ENCODE measurements at places on chromosomes 12 and 14.

DNA sequence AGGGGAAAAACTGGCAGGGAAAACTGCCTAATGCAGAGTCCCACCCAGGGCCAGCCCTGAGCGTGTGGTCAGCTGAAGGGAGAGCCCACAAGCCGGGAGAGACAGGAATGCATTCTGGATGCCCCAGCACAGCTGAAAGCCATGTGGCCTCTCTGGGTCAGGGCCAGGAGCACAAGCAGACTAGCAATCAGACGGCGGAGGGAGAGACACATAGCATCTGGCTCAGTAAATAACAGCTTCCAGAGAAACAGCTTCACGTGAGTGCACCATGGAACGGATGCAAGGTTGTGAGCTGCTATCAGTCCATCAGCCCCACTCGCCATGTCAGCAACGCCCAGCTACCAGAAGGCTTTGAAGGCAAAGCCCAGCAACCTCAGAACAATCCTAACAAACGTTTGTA, 28.2 kb upstream of the TMEM106C start:
- DNase-seq: no peak

- DNase-seq: no peak
Observed at GRCh38 chr14:52596320-52596719, 43.7 kb downstream of the GPR137C start.

- DNase-seq: no peak
Observed at GRCh38 chr14:87397499-87397898, 595.5 kb downstream of the GALC start.

DNA sequence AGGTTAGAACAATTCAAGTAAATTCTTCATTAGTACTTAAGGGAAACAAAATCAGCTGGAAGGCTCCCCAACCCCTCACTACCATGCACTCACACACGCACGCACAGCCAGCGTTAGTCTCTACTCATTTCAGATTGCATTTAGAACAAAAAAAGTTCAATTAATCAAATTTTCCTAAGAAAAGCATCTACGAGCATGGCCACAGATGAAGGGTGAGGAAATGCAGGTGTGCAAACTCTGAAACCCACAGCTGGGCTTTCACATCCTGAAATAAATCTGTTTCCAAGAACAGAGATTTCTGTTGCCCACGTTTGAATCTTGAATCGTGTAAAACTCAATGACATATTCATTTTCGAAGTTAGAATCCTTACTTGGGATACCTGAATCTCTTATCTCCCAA, 62.6 kb downstream of the SEL1L start:
- DNase-seq: no peak

- DNase-seq: no peak
Observed at GRCh38 chr12:100859063-100859627, 64.6 kb downstream of the ANO4 start.

GRCh38 chr14:75871181-75871880, 110.5 kb downstream of the TGFB3 start:
- DNase-seq: no peak

DNA sequence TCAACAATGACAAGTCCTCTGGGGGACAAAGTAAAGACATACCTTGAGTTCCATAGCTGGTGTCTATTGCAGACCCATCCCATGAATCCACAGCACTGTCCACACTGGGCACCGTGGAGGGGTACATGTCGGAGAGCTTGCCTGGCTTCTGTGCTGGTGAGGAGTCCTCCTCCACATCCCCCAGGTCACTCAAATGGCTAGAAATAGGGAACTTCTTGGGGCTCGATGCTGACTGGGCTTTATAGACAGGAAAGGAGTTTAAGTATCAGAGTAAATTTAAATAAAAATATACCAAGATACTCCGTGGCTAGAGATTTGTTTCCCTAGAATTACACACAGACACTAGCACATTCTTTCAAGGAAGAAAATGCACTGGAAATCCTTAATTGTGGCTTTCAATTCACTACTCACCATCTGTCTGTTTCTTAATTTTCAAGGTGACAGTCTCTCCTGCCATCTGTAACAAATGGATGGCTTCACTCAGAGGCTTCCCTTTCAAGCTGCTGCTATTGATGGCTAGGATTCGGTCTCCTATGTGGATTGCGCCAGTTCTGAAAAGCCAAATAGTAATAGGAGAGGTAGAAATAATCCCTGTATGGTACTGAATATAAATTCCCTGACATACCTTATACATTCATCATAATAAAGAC, 90.1 kb downstream of the HELB start:
- no peak for DNase-seq

- DNase-seq: no peak
Observed at GRCh38 chr14:32375663-32376062, 46.6 kb downstream of the AKAP6 start.

GRCh38 chr12:69685810-69686209, 13.3 kb downstream of the BEST3 start:
- DNase-seq: no peak

DNA sequence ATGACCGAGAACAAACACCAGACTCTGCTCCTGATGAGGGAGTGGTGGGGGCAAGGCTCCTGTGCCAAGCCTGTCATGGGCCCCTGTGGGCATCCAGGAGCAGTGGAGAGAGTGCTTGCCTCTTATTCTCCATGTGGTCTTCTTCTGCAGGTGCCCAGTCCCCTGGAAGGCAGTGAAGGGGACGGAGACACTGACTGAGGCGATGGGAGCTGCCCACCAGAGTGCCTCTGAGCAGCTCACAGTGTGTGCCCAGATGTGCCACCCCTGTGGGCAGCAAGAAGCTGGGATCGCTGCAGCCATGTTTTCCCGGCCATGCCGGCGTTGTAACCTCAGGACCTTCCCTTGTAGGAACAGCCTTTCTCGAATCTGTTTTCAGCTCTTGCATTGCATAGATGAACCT, 6.4 kb upstream of the EP400 start:
- DNase-seq: no peak
